GM23248 (cell line): ENCODE measurements at places on chromosomes 3 and 15. TPM values are rescaled to one million over a fixed set of nuclear protein-coding genes. Genes with fewer than 3 reads are reported as not detected.

Gene ZCWPW2
- polyA plus RNA-seq, result 2.1 TPM in 2 replicates

Gene GPR62
- polyA plus RNA-seq, result 0.09 TPM in 1 of 2 replicates, not detected in the other

Gene RARRES1
- polyA plus RNA-seq, result 1.0 and 1.2 TPM in 2 replicates

Gene EXD1
- polyA plus RNA-seq, result not detected in 2 replicates

- DNase-seq, result no peak
These were observed 19.3 kb downstream of the CCNB2 start for GRCh38 chr15:59124261-59124660.

- DNase-seq, result no peak
These were observed 15.0 kb downstream of the MAPKBP1 start for GRCh38 chr15:41789236-41789635.

DNA sequence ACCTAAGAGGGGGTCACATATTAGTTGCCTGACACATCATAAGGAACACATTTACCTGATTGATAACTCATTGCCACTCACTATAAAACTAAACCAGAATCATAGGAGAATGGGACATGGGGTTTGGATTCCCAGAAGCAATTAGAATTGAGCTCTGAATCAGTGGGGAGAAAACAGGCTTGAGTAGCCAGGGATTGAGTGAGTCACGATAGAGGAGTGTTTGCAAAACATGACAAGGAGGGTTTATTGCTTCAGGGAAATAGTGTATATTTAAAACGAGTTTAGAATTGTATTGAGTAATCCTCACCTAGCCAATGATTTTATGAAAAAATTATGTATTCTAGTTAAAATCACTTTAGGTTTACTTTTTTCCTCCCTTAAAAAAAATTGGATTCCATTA is 101.1 kb upstream of the THRB start:
- DNase-seq, result peak; percentile 86

DNA sequence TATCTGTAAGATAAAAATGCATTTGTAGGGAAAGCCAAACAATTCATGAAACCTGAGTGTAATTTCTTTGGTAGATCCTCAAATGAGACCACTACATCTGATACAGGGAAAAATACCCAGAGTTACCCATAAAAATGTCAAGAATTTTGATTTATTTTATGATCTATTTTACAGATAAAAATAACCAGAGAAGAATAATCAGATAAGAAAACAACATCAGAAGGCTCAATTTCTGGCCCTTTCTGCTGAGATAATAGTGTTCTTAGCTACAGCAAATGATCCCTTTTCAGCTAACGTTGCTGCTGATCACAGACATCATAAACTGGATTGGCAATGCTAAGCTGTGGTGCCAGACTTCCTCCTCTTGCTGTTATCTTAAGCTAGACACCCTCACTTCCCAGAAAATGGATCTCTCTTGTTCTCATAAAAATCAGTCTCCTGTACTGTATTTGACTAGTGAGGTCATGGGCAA is 21.3 kb upstream of the TMEM108 start:
- DNase-seq, result no peak

DNA sequence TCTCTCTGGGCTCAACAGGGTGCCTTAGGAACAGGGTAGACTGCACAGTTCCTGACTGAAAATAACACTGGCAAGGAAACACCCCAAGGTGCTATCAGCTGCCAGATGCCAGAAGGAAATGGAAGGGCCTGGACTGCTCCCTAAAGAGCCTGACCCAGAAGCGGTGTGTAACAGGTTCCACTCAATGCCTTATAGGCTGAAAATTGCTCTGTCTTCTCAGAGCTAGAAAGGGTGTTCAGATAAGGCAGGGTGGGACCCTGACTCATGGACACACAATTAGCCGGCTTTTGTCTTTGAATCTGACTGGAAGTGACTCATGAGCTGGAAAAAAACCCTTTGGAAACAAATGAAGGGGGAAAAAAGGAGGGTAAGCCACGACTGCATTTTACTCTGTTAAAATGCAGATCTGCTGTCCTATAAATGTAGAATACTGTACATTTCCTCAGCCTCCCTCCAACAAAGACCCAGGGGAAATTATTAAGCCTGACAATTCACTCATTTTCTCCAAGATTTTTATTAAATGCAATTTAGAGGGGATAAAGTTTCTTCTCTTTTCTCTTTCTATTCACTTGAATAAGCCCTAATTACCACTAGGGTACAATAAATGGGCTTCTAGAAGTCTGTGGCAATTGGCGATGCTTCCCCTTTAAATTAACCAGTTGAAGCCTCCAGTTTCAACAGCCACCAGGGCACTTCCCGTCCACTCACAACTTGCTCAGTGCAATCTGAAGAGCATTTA is 160.2 kb upstream of the TBL1XR1 start:
- DNase-seq, result peak; percentile 85

- no peak for DNase-seq
These were observed 39.6 kb upstream of the GPR149 start for GRCh38 chr3:154469585-154469984.

- peak; percentile 65 for DNase-seq
These were observed 22.2 kb downstream of the ALDH1A2 start for GRCh38 chr15:58043192-58043903.

GRCh38 chr3:61269435-61269834 is 18.2 kb upstream of the FHIT start:
- DNase-seq, result no peak

GRCh38 chr15:46815240-46815639 is 902.1 kb upstream of the SEMA6D start:
- DNase-seq, result no peak

DNA sequence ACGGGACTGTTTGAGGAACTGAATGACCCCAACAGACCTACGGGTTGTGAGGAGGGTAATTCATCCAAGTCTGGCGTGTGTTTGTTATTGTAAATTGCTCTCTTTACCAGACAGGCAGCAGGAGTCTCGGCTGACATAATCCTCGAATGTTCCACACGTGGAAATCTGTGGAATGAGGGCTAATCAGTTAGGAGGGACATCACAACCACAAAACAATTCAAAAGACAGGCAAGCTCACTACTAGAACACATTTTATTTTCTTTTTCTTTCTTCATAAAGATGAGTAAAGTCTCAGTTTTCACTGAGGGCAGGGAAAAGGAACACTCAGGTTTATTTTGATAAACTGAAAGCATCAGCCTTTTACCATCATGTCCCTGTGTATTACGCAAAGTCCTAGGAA is 53.8 kb downstream of the GRK7 start:
- DNase-seq, result peak; percentile 2

- DNase-seq, result peak; percentile 30
These were observed 23.1 kb downstream of the SLC30A4 start for GRCh38 chr15:45499426-45499825.

DNA sequence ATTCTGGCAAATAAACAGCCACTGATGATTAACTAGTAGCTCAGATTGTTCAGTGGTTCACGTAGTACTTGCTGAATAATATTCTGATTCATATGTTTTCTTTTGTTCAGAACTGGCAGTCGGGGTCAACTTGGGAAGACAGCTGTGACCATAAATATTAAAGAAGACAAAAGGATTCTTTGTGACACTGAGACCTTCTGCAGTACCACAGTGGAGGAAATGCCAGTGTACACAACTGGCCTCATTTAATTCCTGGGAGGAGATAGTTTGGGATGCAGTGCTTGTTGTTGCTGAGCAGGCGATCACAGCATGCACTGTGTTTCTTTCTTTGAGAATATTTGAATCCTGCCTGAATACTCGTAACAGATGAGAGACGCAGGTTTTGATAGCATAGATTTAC is 26.7 kb upstream of the MCF2L2 start:
- peak; percentile 71 for DNase-seq

- no peak for DNase-seq
These were observed 189.2 kb upstream of the SETMAR start for GRCh38 chr3:4113811-4114522.

- peak; percentile 99 for DNase-seq
These were observed 201.1 kb downstream of the NR1D2 start for GRCh38 chr3:24145981-24146822.

DNA sequence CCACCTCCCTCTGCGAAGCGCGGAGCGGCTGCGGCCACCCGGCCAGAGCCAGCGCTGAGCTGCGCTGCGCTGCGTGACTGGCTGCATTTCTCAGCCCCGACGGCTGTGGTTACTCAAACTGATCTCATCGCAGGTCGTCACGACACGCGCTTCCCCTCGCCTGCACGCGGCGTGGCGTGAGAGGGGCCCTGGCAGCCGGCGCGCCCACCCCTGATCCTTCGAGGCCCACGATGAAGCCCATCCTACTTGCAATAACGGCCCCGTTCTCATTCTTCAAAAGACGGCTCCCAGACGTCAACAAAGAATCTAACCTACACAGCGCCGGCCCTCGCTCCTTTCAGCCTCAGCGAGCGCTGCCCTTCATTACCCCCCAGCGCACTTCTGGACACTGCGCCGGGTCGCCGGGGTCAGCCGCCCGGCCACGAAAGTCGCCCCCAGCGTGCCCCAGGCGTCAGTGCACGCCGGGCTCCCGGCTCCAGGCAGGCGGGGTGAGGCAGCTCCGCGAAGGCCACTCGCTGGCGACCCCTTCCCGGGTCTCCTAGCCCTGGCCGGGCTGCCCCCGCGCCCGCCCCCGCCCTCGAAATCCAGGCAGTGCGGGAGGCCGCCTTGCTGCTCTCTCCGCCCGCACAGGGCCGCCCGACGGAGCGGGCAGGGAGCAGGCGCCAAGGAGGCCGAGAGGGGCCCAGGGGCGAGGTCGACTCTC is 9.9 kb upstream of the LEKR1 start:
- peak; percentile 87 for DNase-seq

DNA sequence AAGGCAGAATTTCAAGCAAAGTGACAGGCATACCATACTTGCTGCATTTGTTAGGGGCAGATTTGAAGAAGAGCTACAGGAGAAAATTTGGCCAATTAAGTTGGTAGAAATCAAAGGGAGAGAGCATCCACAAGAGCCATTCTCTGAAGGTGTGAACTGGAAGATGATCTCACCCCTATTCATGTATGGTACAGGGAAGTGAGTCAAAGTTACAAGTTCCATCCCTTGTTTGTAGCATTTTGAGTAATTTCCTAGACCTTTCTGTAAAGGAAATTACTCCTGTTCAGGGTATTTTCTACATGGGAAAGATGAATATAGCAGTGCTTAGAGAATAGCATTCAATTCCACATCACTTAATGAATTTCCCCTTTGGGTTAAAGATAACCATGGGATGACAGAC is 28.4 kb downstream of the TTC14 start:
- peak; percentile 9 for DNase-seq
